ENCODE measurements at places on chromosomes 5 and 9.

- DNase-seq: no peak
Measured at GRCh38 chr9:134600836-134601638, 40.6 kb upstream of the COL5A1 start.

- no peak for DNase-seq
Measured at GRCh38 chr5:119966028-119966427, 336.7 kb downstream of the FAM170A start.

- DNase-seq: no peak
Measured at GRCh38 chr5:55021821-55022220, 2.2 kb upstream of the GZMK start.

GRCh38 chr5:135546101-135546500, 10.3 kb upstream of the NEUROG1 start:
- no peak for DNase-seq

GRCh38 chr9:94867281-94867841, 140.9 kb downstream of the AOPEP start:
- no peak for DNase-seq

GRCh38 chr9:129406278-129407225, 214.3 kb downstream of the C9orf50 start:
- DNase-seq: no peak

- no peak for DNase-seq
Measured at GRCh38 chr5:74257060-74257527, 383.4 kb downstream of the ENC1 start.

- DNase-seq: no peak
Measured at GRCh38 chr5:120053841-120054240, 410.3 kb upstream of the PRR16 start.

GRCh38 chr5:887947-888637, 4.5 kb downstream of the BRD9 start:
- no peak for DNase-seq

DNA sequence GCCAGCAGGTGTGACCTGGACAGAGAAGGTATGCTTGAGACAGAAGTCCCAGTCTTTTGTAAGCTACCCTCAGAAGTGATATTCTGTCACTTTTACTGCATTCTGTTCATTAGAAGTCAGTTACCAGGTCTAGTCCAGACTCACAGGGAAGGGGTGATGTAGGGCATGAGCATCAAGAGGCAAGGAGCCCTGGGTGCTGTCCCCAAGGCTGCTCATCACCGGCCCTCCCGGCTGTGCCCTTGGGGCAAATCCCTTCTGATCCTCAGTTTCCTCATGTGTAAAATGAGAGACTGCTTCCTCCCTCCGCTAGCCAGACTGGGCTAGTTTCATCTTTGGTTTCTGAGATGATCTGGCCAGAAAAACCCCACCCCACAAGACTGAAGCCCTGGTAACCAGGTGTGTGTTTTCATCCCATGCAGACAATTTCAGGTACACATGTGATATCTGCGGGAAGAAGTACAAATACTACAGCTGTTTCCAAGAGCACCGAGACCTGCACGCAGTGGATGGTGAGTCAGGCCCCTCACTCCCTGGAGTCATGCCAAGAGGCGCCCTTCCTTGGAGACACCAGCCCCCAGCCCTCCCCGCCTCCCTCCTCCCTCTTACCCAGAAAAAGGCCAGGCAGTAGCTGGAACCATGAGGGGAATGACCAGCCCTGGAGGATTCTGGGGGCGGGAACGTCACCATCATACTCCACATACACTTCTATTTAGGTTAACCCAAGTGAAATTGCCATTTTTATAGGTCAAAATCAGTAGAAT, 71.0 kb downstream of the AMBP start:
- no peak for DNase-seq

DNA sequence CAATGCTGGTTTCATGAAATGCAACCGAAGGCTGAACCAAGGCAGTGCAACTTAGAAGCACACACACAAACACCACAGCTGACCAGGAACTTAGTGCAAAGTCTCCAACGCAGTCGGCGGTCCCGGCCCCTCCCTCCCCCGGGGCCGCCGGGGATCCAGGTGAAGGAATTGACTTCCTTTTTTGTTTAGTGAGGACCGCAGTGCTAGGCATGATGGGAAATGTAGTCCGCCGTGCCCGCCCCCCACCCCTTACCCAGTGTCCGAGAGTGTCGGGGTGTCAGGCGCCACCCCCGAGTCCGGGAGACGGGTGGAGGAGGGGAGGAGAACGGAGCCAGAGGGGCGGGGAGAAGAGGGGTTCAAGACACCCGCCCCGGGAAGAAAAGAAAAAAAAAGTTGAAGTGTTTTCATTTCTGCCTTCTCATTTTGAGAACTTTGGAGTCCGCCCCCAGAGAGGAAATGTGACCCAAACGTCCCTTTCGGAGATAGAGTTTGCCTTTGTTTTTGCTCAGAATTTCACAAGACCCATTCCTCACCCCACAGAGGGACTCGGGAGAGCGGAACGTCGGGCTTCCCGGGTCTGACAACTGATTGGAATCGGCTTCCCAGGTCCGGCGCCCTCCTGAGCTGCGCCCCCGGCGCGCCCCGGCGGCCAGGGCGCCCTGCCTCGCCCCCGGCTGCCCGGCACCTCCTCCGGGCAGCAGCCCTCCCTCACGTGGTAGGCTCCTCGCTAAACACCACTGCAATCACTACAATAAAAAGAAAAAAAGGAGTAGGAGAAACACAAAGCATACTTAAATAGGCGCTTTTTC, 2.0 kb downstream of the IER5L start:
- peak; percentile 54 for DNase-seq

DNA sequence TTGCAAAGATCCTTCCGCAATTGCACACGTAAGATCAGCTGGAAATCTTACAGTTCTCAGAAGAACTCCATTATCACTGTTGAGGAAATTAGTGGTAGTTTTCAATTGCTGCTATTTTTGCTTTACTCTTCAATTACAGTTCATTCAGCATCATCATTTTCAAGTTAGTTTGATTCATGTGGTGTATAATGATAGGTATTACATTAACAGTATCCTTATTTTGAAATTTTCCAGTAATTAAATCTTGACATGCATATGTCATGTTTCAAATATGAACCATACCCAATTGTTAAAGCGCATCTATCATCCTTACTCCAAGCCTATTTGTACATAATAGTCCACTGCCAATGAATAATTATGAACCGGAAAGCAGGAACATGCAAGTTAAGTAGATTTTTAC, 60.3 kb downstream of the NR6A1 start:
- no peak for DNase-seq

- no peak for DNase-seq
Measured at GRCh38 chr9:89036383-89036782, 45.1 kb downstream of the S1PR3 start.

- DNase-seq: no peak
Measured at GRCh38 chr5:66558560-66558959, 37.6 kb upstream of the MAST4 start.

DNA sequence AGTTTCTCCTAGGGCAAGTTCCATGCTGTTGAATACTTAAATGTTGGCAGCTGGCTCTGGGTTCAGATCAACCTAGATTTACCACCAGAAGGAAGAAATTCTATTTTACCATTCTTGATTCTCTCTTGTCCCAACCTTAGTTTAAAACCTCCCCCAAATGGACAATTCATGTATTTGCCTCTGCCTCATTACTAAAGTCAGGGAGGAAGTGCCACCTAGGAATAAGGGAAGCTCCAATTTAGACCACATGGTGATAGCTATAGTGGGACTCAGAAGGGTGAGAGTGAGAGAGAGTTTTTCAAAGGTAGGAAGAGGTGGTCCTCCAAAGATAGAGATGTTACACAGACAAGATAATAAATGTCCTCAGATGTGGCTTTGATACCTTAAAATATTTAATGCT, 53.4 kb upstream of the PAM start:
- no peak for DNase-seq

DNA sequence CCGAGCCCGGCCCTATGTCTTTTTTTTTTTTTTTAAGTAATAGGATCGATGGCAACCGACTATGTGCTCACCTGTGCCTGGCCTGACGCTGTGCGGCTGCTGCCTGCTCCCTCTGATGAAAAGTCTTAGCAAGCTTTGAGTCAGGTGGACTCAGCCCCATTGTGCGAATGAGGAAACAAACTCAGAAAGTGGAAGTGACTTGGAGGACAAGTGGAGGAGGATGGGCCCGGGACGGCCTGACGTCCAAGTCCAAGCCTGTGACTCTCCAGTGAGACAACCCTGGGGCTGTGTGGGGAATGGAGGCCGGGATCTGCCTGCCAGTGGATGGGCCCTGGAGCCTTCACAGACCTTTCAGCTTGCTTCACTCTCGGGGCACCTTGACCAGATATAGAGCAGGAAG, 57.9 kb downstream of the EXD3 start:
- DNase-seq: no peak

GRCh38 chr5:154293219-154293618, 102.7 kb downstream of the GALNT10 start:
- DNase-seq: no peak

GRCh38 chr5:30781643-30782042, 411.8 kb upstream of the CDH6 start:
- no peak for DNase-seq

- DNase-seq: no peak
Measured at GRCh38 chr9:135468854-135469521, 10.6 kb upstream of the PPP1R26 start.

DNA sequence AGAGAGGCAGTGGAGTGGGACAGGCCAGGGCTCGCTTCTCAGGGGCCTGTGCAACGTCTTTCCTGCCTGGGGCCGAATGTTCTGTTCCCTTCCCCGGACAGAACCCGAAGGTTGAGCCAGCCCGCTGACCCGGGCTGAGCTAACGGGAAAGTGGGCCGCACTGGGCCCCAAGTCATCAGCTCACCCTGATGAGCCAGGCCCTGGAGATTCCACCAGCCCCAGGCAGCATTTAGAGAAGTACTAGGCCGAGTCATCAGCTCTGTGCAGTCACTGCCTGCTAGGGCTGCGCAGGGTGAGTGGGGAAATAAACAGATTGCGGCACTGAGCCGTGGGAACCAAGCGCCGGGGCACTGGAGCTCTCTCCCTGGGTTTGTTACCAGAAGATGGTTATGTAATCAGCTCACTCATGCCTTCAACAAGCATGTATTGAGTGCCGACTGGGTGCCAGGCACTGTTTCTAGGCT, 29.1 kb upstream of the DUSP1 start:
- no peak for DNase-seq

DNA sequence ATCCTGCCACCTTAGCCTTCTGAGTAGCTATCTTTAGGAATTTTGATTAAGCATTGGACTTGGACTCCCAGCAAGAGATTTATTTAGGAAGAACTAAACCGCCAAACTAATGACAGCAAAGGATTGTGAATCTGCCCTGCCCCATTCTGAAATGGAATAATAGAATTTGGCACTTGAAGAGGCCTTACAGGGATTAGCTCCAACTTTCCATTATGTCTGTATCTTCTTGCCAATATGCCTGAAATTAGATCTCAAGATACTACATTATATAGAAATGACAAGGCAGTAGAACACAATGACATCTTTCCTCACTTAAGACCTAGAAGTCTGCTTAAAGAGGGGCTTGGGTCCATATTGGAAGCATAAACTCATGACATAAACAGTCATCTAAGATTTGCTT, 77.0 kb upstream of the DPYSL3 start:
- DNase-seq: no peak

- no peak for DNase-seq
Measured at GRCh38 chr5:1213508-1214162, 11.5 kb upstream of the SLC6A18 start.

DNA sequence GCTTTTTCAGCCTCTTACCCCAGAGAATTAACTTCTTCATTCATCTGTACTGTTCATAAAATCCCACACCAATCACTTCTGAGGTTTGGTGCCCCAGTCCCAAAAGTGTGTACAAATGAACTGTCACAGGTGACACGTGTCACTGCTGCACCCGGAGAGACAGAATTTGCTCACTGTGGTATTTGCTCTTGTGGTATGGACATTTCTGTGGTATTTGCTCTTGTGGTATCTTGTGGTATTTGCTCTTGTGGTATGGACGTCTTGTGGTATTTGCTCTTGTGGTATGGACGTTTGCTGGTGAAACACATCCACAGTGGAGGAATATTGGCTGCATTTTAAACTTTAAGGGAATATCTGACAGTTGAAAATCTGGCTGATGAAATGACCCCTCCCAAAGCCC, 214.9 kb upstream of the DAP start:
- DNase-seq: no peak

DNA sequence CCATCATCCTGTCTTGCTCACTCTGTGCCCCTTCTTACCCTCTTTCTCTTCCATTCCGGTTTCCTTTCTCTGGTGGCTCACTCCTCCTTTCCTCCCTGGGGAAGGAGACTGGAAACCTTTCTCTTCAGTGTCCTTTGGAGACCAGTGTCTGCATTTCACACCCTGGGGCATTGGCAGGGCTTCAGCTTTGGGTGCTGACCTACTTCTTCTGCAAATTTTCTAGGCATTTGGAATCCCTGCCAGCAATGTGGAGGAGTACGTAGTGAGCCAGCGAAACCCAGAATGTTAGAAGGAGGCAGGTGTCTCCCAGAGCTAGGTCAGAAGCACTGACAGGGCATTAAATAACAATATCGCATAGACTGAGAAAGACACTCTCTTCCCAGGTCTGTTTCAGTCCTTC, 122.2 kb downstream of the SLC28A3 start:
- DNase-seq: no peak

DNA sequence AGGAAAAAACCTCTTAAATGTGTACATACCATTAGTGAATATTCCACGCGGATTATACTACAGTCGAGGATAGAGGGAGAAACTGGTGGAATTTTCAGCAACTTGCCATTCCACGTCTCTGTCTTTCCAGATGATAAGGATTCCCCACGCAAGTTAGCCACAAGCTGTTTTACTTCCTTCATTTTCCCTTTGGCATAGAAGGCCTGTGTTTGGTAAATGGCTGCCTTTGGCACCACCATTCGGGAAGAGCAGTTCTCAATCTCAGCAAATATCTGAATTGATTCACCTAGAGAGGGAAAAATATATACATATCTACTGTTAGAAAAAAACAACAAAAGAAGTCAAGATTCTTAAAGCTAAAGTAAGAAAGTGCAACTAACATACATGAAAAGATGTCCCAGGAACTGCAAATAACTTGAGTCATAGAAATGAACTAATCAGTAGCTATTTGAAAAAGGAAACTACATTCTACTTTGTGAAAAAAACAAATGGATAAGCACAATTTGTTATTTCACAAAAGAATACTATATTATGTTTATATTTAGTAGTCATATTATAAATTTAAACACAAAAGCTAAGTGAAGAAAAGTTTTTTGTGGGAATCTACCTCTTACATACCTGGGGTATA, 8.1 kb downstream of the ARRDC3 start:
- DNase-seq: no peak

DNA sequence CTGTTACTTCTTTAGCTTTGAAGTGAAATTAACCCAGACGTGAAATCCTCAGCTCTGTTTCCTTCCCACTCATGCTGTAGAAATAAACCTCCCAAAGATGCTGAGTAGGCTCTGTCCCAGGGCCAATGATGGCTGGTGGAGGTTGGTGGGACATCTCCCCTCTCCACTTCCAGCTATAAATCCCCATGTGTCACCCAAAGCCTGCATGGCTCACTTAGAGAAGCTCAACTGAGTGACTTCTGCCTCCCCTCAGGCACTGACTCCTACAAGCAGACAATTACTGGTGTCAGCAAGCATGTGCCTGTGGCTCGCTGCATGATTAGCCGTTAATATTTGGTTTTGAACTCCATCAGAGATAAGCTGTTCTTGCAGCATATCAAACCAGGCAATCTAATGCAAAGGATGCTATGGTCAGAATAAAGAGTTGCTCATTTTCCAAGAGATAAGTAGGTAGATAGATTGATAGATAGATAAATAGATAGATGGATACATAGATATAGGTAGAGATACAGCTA, 569.5 kb upstream of the WWC1 start:
- DNase-seq: no peak
